ENCODE measurements at places on chromosomes 1 and 21.

DNA sequence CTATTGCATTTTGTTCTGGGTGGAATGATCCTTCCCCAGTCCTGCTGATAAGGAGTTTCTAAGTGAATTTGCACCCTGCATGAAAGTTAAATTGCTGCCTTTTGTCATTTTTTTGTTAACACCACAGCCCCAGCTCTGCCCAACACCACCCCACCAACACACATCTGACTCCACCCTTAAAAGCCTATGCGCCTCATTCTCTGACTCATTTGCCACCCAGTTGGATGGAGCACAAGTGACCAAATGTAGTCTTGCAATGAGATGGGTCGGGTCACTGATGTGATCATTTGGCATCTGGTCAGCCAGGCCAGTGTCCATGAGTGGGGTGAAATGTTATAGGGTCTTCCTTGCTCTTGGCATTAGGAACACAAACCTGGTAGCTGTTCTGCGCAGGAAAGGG lies 256.8 kb downstream of the KAZN start:
- DNase-seq = no peak

DNA sequence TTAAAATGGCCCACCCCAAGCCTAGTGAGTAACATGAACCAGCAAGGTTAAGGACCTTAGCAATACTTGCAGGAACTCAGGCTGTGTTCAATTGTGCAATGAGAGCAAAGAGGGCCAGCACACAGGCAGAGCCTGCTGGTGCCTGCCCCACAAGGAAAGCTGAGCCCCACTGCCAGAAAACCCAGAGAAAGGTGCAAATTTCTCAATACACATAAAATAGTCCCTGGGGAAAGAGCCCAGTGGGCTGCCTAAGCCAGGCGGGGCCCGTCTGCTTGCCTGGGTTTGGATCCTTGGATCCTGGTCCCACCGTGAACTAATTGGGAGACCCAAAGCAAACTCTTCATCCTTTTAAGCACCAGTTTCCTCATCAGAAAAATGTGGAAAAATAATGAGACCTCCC lies 128.5 kb upstream of the CACNA1E start:
- no peak for DNase-seq

GRCh38 chr1:206467915-206468314 lies 2.4 kb upstream of the IKBKE start:
- DNase-seq = no peak

GRCh38 chr1:232880354-232880753 lies 70.1 kb upstream of the NTPCR start:
- no peak for DNase-seq

GRCh38 chr1:36702963-36703362 lies 220.2 kb upstream of the CSF3R start:
- no peak for DNase-seq

DNA sequence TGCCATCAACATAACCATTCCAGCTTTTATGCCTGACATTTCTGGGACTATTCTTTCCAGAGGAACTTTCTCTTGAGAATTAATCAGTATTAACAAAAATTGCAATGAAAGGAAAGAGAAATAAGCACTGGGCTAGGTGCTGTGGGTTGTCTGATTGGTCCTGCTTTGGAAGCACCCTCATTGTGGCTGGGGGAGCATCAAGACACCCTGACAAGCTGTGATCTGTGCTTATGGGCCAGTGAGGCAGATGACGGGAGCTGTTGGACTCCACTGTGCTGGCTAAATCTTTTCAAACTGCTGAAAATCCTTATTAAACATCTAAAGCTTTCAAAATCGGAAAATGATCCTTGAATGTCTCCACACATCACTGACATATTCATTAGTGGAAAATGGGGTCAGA lies 20.0 kb downstream of the UBASH3A start:
- DNase-seq = no peak

GRCh38 chr1:204589409-204590038 lies 73.3 kb downstream of the MDM4 start:
- DNase-seq = no peak

GRCh38 chr1:234938924-234939323 lies 189.7 kb downstream of the TOMM20 start:
- no peak for DNase-seq

GRCh38 chr21:44349416-44349846 lies 4.0 kb upstream of the TRPM2 start:
- DNase-seq = no peak

- DNase-seq = no peak
Observed at GRCh38 chr21:21114461-21114860, 116.3 kb downstream of the NCAM2 start.

DNA sequence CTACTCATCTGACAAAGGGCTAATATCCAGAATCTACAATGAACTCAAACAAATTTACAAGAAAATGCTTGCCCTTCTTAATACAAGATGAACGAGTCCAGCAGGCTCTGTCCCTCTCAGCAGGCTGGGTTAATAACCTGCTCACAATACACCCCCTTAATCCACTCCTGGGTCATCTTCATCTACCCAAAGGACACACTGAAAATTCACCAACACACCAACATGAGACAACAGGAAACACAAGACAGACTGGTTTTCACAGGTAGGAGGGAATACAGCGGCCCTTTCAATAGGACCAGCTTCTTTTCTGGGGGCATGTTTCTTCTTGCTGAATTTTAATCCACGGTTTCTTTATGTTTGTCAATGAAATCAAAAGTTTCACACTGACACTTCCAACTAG lies 44.6 kb downstream of the SUSD4 start:
- DNase-seq = no peak
